ENCODE measurements at places on chromosomes 6 and 20.

DNA sequence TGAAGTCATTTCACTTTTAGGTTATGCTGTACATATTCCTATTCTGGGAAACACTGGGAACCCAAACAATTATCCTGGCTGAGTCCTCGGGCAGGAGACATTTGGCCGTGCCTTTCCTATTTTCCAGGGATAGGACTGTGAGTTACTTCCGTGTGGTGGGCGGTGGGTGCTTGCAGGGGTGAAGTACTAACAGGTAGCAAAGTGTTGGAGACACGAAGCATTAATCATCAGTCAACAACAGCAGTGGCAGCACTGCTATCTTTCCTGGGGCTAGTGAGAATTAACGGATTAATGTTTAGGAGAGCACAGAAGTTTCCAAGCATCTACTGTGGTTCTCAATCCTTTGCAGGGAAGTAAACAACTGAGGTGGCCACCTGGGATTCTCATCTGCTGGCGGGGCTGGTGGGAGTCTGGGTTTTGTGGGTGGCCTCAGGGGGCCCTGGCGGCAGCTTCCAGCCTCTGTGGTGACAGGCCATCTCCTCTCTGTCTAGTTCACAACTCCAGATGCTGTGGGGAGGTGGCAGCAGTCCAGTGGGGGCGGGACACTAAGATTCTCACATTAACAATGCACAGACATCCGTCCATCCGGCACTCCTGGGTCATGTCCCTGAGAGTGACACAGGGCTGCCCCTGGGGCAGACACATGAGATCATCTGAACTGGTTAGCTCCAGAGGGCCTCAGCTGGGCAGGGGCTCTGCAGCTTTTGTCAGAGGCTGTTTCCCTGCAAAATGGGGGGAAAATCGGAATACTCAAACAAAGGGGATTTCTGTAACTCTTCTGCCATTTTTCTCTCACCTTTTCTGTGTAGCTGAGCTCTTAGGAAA lies 90.9 kb downstream of the GJA10 start:
- no peak for DNase-seq

DNA sequence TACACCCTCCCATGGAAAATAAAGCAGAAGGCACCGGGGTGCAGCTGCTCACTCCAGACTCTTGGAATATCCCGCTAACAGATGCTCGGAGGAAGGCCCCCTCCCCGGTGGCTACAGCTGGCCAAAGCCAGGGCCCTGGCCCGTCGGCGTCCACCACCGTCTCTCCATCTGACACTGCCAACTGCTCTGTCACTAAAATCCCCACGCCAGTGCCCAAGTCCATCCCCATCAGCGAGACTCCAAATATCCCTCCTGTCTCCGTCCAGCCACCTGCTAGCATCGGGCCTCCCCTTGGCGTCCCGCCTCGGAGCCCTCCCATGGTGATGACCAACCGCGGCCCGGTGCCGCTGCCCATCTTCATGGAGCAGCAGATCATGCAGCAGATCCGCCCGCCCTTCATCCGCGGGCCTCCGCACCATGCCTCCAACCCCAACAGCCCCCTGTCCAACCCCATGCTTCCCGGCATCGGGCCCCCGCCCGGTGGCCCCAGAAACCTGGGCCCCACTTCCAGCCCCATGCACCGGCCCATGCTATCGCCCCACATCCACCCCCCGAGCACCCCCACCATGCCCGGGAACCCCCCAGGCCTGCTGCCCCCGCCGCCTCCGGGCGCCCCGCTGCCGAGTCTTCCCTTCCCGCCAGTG lies 143.9 kb downstream of the SOBP start:
- no peak for DNase-seq

DNA sequence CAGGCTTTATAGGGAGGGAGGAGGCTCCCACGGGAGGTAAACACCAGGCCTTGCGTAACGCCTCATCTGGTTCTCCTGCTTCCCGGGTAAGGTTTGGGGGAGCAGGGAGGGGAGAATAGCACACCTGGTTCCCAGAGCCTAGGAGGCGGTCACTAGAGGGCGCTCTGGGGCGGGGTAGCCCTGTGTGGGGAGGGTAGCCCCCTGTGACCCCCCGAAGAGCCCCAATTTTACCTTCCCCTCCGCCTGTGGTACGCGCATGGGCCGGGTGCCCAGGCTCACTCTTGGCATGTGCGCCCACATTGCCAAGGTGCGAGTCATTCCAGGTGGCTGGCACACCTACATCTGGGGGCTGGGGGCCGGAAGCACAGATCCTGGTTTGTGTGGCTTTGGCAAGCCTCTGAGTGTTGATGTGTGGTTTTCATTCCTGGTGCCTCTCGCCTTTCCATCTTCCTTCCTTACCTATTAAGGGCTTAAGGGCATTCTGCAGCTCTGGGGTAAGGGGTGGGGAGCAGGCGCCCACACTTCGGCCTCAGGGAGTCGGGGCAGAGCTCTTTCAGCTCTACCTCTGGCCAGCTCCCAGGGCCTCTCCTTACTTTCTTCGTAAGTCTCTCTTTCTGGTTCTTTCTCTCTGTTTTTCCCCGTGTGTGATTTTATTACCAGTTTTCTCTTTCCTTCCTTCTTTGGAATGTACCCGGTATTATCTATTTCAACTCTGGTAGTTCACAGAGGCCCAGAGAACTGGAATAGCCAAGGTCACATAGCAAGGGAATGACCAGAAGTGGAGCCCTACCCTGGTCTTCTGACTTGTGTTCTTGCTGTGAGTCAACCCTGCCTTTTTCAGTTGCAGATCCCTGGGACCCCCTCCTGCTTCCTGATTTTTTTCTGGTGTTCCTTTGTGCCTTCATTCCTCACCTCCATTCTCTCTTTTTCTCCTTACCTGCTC lies 492 bp upstream of the RNF39 start:
- DNase-seq, result no peak

GRCh38 chr6:10460096-10460495 lies 45.2 kb upstream of the TFAP2A start:
- DNase-seq, result no peak

- DNase-seq, result no peak
These were observed 4.4 kb downstream of the PCIF1 start for GRCh38 chr20:45938727-45939438.

DNA sequence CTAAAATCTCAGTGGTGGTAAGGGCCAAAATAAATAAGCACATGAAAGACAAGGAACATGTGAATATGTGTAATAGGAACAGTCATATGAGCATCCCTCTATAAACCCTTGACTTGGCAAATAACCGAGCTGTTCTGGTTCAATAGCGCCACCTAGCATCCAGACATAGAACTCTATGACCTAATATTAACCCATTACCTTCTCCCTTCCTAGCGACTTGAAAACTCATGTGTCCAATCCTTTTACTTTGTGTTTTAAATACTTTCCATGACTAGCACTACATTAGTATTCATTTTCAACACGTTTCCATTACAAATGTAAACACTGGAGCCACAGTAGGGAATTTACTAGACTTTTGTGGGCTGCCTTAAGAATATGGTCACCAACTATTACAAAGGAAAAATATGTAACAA lies 279.7 kb downstream of the UST start:
- no peak for DNase-seq

GRCh38 chr6:149223120-149223903 lies 94.2 kb upstream of the TAB2 start:
- DNase-seq, result no peak

GRCh38 chr6:148738946-148739821 lies 7.6 kb upstream of the UST start:
- no peak for DNase-seq

- no peak for DNase-seq
These were observed 58.2 kb downstream of the IRF4 start for GRCh38 chr6:449486-450419.

- no peak for DNase-seq
These were observed 285.8 kb upstream of the TBX18 start for GRCh38 chr6:85050149-85050548.

GRCh38 chr6:21946298-21946783 lies 350.5 kb downstream of the PRL start:
- no peak for DNase-seq

DNA sequence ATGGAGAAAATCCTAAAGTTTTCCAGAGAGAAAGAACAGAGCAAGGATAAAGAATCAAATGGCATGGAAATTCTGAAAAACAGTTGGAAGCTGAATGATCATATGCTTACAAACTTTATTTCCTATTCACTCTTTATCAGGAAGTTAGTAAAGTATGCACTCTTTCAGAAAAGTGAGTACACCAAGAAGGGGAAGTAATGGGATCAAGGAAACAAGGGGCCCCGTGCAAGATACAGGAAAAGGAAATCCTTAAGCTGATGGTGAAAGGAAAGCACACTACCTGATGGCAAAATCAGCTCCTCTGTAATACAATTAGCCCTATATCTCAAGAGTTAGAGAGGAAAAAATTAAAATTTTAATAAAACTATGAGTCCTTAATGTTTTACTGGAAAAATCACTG lies 14.0 kb downstream of the CALHM6 start:
- DNase-seq, result no peak

DNA sequence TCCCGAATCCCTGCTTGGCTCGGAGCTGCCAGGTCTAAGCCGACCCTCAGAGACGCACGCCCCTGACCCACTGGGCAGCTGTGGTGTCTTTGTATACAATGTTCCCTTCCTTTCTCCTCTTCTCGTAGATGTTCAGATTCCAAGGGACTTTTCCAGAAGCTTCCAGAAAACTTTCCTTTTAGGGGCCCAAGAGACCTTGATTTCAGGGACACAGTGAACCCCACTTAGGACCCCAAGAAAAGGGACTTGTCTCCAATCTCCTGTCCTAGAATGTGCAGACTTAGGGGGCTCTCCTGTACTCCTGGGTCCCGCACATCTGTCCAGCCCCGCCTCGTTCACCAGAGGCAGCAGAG lies 103.5 kb downstream of the EDN3 start:
- no peak for DNase-seq

DNA sequence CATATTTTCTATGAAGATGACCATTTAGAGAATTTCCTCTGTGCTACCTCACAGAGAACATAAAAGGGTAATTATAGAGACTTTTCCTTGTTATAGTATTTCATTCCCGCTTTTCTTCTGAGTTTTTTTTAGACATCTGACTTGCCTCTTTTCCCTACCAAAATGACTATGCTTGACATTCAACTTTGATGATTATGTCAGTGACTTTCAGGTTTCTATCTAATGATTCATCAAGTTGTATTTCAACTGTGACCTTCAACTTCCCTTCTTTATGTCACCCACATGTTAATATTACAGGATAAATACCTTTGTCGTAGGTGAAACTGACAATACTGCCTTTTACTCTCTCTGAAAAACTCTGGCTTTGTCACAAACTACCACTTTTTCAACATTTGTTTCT lies 95.3 kb downstream of the MLIP start:
- DNase-seq, result no peak

DNA sequence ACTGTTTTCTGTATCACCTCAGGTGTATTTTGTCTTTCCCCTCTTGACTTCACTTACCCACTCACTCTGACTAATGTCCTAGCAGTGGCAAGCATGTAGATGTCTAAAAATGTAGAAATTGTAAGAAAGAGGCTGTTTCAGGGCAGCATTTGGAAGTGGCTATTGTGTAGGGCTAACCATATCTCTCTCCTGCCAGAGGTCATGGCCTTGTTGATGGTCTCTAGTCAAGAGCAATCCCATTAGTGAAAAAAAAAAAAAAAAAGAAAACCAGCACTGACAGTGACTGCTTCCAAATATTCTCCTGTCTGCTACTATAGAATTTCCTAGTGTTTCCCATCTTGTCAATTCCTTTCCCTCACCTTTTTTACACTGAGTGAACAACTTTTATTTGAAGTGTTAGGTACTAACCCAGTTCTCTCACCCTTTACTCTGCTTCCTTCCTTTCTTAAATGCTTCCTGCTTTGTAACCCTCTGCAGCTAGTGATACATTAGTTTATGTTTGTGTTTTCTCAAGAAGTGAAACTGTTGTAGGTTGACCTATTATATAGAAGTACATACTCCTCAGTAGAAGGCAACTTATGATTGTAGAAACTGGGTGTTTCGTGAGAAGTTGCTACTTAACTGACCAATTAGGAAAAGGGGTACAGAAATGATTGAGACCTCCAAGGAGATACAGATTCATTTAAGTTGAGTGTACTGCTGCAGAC lies 174.1 kb upstream of the PTPRK start:
- DNase-seq, result no peak

DNA sequence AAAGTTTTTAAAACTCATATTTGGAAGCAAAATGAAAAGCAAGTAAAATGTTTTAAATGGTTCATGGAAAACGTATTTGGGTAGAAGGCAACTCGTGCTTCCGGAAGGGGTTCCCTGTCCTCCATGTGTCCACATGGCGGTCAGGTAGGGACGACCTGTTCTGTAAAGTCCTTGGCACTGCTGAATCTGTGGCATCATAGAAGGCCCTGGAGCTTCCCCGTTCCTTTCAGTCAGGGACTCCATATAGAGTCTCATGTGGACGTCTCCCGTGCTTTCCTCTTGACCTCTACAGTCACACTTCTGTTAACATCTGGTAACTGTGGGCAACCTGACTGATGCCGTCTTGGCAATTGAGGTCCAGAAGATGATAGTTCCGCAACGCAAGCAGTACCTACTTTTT lies 11.4 kb downstream of the DYNLT1 start:
- DNase-seq, result no peak

- DNase-seq, result no peak
These were observed 43.1 kb downstream of the CD109 start for GRCh38 chr6:73739096-73739495.

DNA sequence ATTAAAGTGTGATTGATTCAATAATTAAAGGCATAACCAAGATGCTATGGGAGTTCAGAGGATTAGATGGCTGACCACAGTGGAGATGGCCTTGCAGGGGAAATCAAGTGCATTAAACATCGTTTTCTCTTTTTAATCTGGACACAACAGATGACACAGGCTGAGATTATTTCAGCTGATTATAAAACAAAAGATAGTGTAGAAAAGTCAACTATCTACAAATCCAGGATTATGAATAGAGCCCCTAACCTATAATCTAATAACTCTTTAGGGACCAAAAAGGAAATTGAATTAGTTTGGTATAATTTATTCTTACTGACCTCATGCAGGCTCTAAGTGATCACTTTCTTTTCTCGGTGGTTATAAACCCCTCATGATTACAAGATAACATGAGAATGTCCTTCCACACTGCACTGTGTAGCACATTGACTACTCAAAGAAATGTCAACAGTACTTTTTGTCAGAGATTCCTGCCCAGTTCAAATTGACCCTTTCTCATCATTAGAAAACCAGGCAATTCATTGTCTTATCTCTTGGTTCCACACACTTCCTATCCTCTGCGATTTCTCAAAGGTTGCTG lies 122.1 kb downstream of the PKHD1 start:
- DNase-seq, result no peak

DNA sequence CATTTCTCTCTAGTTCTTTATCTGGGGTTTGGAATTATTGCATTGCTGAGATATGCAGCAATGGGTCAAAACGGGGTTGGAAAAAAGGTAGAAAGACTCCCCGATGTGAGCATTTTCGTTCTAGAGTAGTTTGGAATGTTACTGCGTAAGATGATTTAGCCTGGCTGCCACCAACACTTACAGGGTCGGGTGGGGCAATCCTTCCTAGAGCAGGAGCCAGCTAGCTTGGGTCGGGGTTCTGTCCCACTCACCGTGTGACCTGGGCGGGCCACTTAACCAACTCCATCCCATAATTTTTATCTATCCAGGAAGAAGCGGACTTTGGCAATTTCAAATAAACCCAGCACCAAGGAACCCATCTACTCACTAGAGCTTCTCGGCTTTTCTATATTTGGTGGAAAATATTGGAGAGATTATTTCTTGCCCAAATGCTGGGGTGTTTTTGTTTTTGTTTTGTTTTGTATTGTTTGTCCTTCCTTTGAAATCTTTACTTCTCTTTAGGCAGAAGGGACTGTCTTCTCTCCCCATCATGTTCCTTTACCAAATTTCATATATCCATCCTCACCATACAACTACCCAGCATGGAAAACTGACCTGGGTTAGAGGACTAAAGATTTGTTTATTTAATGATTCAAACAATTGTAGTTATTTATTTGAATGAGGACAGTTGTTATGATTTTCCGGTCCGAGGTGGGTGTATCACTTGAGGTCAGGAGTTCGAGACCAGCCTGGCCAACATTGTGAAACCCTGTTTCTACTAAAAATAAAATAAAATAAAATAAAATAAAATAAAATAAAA lies 72.4 kb downstream of the GPX5 start:
- DNase-seq, result no peak
